ENCODE measurements at places on chromosomes 11 and 22. TPM values are rescaled to one million over a fixed set of nuclear protein-coding genes. Genes with fewer than 3 reads are reported as not detected.

DNA sequence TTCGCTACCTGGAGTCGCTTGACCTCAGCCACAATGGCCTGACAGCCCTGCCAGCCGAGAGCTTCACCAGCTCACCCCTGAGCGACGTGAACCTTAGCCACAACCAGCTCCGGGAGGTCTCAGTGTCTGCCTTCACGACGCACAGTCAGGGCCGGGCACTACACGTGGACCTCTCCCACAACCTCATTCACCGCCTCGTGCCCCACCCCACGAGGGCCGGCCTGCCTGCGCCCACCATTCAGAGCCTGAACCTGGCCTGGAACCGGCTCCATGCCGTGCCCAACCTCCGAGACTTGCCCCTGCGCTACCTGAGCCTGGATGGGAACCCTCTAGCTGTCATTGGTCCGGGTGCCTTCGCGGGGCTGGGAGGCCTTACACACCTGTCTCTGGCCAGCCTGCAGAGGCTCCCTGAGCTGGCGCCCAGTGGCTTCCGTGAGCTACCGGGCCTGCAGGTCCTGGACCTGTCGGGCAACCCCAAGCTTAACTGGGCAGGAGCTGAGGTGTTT, 12.8 kb downstream of the TSKU start:
- DNase-seq: no peak

- no peak for DNase-seq
These were observed 38.0 kb upstream of the CDON start for GRCh38 chr11:126100716-126101115.

APOBEC3H gene
- not detected for polyA plus RNA-seq

DNA sequence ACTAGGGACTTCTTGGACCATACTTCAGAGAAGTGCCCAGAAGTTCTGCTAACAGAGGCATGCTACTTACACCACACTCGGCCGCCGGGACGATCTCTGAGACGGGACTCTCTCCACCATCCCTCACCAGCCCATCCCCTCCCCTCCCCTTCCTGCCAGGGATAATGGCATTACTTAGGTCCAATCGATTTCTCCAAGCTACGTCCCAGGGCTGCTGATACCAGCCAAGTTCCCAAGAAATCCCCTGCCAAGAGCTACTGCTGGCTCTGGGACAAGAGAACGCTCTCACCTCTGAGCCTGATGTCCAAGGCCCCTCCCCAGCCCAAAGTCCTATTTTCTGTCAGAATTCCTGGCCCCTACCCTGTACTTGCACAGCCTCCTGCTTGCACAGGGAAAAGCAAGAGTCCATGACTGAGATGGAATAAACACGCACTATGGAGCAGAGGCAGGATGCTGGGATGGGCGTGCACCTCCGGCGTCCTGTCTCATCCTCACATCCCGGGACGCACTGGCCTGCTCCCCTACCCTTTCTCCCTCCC, 42.7 kb downstream of the GDPD5 start:
- DNase-seq: no peak

- no peak for DNase-seq
These were observed 1.5 kb downstream of the MUC2 start for GRCh38 chr11:1076061-1076665.
